HL-60 (cell line): ENCODE measurements at places on chromosomes 5 and 9.

- DNase-seq = no peak
Measured at GRCh38 chr9:99677281-99677680, 144.4 kb upstream of the NR4A3 start.

DNA sequence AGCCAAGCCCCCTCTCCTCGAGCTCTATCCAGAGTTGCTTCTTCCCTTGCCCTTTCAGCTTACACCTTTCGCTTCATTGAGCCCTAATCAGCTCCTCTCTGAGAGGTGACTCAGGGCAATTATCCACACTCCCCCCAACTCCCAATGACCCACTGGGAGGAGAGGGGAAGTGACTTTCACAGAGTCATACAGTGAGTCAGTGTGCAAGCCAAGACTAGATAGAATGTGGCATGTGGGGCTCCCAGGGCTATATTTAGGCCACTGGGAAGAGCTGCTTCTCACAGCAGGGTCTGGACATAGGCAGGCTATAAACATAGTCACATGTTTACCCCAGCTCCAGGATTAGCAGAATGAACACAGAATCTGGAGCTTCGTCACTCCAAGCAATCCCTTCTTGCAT lies 57.4 kb downstream of the NRG2 start:
- DNase-seq = no peak

GRCh38 chr9:132048201-132048600 lies 31.5 kb downstream of the MED27 start:
- no peak for DNase-seq

- DNase-seq = no peak
Measured at GRCh38 chr5:86008704-86009103, 609.0 kb upstream of the COX7C start.

GRCh38 chr9:8764051-8764450 lies 964.5 kb upstream of the DMAC1 start:
- DNase-seq = no peak

- DNase-seq = no peak
Measured at GRCh38 chr5:98320343-98320742, 453.1 kb upstream of the RGMB start.

DNA sequence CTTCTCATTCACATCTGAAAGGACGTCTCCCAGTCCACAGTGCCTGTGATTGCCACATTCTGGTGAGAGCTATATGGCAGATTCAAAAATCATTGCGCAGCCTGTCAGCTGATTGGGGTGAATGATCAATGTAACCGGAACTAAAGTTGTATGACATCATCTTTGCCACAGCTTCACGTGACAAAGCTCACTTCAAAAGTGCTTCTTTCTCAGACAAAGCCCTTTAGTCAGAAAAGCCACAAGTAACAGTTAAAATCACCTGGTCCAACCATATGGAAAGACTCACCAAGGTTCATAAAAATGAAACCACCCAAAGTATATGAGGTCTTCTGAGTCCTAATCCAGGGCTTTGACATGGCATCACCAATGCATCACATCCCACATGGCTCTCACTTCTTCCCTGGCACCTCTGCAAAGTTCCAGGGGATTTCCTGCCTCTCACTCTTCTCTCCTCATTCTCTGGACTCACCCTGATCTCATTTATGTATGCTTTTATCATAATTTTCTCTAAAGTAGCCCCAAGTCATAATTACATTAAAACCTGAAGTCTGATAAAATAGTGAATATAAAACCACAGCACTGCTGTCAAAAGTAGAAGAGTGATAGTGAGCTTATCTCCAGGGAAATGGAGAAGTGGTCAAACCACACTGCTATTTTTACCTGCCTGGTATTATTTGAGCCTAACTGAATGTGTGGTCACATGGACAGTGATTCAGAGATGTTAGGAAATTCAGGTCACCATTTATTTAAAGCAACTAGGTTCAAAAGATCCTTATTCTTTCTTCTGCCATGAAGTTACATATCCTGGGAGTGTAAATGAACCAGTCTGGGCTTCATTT lies 193.1 kb upstream of the PTGER4 start:
- DNase-seq = peak; percentile 86

- DNase-seq = no peak
Measured at GRCh38 chr5:81802625-81803024, 51.7 kb upstream of the SSBP2 start.

DNA sequence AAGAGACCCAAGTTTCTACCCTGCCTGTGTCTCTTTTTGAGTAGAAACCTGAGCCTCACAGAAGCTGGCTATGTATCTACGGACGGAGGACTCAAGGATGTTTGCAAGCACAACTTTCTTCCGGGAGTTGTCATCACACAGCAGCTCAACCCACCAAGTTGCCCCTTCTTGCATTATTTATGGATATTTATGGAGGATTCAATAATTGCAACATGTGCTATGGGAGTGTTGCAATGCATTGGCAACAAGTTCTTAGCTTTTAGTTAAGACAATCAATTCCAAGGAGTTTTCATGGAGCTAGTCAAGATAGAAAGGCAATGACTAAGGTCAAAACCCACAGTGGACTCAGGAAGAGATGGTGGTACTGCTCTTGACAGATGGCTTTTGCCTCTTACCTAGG lies 336.9 kb downstream of the ENC1 start:
- DNase-seq = no peak

GRCh38 chr9:68914751-68915150 lies 99.2 kb downstream of the PRKACG start:
- no peak for DNase-seq

- no peak for DNase-seq
Measured at GRCh38 chr5:87529486-87530076, 116.9 kb upstream of the CCNH start.

DNA sequence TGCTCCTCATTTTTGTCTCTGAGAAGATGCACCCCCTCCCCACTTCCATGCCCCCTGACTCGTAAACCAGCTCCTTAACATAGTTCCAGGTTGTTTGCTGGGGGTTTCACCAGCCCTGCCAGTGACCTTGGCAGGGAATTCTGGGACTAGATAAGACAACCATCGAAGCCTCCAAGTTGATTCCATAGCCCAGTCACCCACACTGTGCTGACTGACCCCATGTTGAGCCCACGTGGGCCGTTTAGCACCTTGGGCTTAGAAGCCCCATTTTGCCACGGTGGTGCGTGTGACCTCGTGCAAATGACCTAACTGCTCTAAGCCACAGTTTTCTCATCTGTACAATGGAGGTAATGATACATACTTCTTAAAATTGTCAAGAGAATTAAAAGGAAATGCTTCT lies 24.6 kb downstream of the PSAT1 start:
- no peak for DNase-seq

DNA sequence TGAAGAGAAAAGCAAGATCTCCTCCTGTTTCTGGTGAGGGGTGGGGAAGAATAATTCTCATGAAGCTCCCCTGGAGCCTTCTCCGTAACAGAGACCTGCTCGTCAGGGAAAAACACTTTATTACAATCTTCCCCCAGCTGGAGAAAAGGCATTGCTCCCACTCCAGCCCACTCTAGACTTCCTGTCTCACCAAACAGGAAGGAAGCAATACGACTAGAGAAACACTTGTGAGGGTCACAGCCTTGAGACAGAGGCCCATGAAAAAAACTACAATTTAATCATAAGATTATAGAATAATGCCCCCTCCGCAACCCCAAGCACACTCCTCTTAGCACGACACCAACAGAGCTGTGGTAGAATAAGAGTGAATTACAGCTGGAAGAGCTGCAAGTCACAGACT lies 197.2 kb upstream of the S1PR3 start:
- no peak for DNase-seq

GRCh38 chr9:120729791-120730241 lies 15.5 kb upstream of the MEGF9 start:
- peak; percentile 88 for DNase-seq

DNA sequence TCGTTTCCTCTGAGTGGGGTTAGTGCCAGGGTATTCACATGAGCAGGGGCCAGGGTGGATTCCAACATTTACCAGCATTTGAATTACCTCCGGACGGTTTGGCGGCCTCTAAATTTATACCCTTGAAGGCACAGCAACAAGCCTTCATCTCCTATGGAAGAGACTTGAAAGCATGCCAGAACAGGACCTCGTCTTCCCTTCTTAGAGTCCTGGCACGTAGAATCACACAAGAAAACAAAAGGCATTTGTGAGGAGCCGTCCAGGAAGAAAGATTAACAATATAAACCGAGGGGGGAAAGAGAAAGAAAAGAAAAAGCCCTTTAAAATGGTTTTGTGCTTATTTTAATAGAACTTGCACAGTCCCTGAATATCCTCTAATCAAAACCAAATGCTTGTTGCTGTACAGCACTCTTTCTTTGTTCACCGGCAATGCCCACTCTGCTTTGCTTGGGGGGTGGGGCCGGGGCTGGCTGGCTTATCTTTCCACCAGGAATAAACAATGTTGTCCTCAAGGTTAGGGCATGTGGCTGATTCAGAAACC lies 575.8 kb upstream of the ZNF462 start:
- no peak for DNase-seq

- no peak for DNase-seq
Measured at GRCh38 chr5:45385321-45386058, 310.7 kb downstream of the HCN1 start.

- DNase-seq = peak; percentile 39
Measured at GRCh38 chr5:435961-436640, 6.9 kb upstream of the EXOC3 start.

GRCh38 chr9:69222970-69223369 lies 48.9 kb downstream of the TJP2 start:
- no peak for DNase-seq

- DNase-seq = no peak
Measured at GRCh38 chr9:20854444-20854843, 170.4 kb downstream of the FOCAD start.

DNA sequence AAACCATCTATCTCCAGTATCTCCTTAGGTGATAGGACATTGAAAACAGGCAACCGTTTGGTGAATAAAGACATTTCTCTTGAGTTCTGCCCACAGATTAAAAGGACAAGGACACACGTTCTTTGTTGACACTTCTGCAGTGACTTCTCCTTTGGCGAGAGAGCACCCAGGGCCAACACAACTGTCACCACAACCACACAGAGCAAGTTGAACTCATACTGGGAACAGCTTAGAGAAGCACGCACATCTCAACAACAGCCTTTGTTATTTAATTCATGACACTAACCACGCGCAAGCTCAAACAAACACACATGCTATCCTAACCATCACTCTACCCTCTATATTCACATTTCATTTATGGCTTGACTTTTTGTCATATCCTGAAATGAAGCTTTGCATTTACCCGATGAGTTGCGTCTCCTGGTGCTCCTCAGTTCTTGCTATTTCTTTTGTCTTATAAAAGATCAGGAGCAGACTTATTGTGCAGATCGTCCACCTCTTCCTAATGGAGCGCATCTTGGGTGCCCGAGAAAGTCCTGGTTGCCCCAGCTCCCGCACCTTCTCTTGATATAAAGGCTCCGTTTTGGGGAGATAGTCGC lies 543 bp downstream of the ST8SIA4 start:
- no peak for DNase-seq

DNA sequence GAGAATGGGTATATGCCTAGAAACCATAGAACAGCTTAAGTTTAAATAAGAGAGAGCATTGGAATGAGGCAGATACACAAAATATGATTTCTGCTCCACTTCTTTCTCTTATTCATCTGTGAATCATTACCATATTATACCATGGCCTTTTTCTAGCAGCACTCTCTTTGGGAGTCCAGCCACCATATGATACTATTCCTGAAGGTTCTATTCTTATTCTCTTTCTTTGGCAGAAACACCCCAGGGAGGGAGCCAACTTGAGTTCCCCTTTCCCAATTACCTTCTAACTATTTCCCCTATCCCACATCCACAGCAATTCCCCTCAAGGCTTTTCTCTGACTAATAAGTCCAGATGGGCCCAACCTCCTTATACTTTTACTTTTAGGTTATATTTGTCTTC lies 55.9 kb downstream of the NDUFAF2 start:
- DNase-seq = no peak

GRCh38 chr5:176446028-176446665 lies 2.0 kb upstream of the FAF2 start:
- no peak for DNase-seq

GRCh38 chr5:160269017-160269416 lies 39.7 kb downstream of the FABP6 start:
- peak; percentile 93 for DNase-seq

DNA sequence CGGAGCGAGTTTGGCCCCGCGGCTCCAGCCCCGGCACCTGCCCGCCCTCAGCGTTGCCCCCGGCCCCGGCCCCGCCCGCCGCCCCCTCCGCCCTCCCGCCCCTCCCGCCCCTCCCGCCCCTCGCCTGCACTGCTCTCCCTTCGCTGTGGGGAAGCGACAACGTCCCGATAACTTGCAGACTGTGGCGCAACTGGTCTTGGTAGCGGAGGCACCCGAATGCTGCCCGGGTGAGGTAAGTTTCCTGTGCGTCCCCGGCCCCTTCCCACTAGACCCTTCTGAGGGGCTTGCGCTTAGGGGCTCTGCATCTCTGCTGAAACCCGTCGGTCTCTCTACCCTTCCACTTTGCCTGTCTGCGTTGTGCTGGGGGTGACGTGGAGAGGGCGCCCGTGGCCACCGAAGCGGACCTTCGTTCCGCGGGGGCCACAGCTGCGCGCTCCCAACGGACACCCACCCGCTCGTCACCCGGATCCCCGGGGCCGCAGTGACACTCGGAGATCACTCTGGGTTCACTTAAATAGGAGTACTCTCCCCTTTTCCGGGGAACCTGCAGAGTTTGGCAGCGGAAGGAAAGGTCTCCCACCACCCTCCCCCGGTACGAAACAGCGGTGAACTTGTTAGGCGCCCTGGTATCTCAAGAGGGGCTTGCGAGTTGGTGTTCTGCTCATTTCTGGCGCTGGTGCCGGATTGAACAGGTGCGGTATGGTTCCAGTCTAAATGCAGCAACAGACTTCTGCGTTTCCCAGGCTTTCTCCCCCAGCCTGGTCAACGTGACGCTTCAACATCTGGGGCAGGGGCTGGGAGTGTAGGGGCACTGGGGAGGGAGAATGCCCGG lies 707 bp downstream of the PIP5K1B start:
- DNase-seq = peak; percentile 16

DNA sequence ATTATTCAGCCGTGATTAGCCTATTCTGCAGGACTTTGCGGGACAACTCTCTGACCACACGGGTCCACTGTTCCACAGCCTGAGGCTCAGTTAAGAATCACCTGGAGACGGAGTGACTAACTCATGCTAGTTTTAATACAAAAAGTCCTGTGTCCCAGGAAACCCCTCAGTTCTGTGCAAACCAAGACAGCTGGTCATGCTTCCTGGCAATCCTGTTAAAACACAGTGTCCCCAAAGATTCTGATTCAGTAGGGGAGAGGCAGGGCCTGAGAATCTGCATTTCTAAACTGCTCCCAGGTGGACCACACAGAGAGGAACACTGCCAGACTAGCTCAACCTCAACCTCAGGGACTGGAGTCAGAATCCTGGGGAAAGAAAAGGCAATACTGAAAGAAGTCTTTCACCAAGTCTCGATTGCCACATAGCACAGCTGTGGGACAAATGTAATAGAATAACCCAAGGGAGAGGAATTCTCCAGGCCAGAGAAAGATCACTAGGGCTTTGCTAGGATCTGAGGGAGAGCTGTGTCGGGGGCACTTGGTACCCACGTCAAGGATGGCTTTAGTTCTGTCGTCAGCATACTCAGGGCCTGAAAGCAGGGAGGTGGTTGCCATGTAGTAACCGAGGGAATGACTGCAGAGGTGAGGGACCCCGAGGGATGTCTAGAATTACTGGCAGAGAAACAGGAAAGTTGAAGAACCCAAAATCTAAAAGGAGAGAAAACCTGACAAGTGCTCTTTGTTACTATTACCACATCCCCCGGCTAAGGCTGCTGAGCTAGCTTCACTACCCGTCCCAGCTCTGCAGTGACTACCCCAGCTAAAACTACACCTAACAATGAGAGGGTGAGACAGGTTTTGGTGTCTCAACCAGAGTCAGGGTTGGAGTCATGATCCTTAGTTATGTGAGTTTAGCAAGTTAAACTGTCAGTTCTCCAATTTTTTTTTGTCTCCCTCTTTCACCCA lies 8.6 kb downstream of the SUSD1 start:
- no peak for DNase-seq

GRCh38 chr5:116908537-116908936 lies 333.9 kb upstream of the SEMA6A start:
- no peak for DNase-seq
